ENCODE measurements at places on chromosomes 1 and 21.

GRCh38 chr1:200900877-200901276 is 6.2 kb downstream of the INAVA start:
- no peak for DNase-seq

DNA sequence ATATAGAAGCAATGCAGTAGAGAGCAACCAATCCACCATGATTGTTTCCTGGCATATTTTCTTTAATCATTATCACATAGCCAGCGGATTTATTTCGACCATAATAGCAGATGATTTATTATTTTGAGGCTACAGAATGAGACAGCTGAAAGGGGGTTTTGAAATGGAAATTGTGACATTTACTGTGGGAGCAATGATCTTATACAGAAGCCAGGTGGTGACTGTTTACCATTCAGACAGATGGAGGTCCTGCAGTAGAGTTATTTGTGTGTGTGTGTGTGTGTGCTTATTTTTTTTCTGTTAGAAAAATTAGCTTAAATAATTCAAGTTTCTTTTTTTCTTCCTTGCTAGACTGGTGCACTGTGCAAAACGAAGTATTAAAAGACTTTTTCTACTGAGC is 1784.5 kb downstream of the MRPL39 start:
- no peak for DNase-seq

- no peak for DNase-seq
Measured at GRCh38 chr1:185674201-185674600, 60.0 kb upstream of the HMCN1 start.

DNA sequence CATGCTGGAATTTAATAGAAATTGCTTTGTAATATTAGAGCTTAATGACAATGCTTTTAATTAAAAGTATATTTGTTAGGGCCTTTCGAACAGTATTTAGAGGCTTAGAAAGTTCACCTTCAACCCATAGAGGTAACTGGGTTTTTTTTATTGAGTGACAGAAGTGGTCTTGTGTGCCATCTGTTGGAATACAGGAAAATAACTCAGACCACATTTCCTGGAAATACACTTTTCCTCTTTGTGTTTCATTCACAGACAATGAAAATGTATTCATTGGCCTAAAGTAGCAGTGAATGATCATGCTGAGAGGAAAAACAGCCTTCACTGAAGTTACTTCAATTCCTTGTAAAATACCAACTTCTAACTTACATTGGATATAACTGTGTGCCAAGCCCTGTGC is 83.6 kb upstream of the L1TD1 start:
- DNase-seq = peak; percentile 44

- DNase-seq = no peak
Measured at GRCh38 chr1:208841436-208841835, 597.3 kb upstream of the PLXNA2 start.

GRCh38 chr1:31931593-31932225 is 6.5 kb downstream of the PTP4A2 start:
- DNase-seq = no peak

DNA sequence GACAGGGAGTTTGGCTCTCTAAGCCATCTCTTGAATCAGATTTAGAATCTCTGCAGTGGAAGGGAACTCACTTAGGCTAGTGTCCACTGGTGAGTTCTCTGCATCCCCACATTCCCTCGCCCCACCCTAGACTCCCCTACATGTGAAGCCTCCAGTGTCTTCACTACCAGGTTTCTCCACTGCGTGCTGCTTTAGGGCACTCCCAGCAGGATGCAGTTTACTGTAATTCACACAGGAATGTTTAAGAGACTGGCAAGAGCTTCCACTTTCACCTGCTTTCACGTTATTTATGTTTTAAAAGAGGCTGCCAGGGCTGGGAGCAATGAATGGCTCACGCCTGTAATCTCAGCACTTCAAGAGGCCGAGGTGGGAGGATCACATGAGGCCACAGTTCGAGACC is 60.2 kb downstream of the KAZN start:
- DNase-seq = no peak

DNA sequence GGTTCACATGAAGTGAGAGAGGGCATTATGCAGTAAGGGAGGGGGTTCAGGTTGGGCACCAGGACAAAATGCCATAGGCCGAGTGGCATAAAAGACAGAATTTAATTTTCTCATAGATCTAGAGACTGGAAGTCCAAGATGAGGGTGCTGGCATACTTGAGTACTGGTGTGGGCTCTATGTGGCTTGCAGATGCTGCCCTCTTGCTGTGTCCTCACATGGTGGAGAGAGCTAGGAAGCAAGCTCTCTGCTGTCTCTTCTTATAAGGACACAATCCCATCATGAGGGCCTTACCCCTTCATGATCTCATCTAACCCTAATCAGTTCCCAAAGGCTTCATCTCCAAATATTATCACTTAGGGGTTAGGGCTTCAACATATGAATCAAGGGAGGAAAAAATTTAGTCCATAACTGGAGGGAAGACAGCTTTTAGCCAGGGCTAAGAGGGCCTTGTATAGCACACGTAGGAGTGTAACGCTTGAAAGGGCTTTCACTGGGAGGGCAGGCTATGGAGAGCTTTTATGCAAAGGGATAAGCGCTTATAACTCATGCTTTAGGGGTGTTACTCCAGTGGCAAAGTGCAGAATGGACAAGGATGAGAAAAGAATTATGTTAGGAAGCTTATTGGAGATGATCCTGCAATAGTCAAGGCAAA is 64.5 kb downstream of the PLPPR5 start:
- DNase-seq = no peak

DNA sequence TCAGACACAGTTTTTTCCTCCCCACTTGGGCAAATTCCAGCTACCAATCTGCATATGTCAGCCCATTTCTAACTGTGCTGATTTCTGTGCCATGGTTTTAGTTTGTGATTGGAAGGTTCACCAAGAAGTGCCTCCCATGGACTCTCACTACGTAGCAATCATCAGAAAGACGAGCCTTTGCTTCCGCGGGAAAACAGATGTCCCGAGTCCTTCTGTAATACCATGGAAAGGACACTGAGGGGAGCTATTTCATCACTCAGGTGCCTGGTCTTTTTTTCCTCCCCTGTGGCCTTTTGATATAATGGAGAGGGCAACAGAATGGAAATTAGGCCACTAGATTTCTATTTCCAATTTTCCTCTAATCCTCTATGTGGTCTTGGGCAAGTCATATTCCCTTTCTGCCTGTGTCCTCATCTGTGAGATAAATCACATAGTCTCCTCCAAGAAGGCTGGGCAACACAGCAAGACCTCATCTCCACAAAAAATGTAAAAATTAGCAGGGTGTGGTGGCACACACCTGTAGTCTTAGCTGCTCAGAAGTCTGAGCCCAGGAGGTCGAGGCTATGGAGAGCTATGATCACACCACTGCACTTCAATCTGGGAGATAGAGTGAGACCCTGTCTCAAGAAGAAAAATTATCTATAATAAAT is 24.8 kb downstream of the LEMD1 start:
- DNase-seq = peak; percentile 91

- DNase-seq = peak; percentile 6
Measured at GRCh38 chr1:158496374-158496773, 24.4 kb downstream of the OR10R2 start.

- DNase-seq = no peak
Measured at GRCh38 chr21:42063571-42064521, 7.3 kb upstream of the UMODL1 start.

GRCh38 chr1:205536759-205537361 is 32.4 kb downstream of the CDK18 start:
- peak; percentile 95 for DNase-seq

- DNase-seq = no peak
Measured at GRCh38 chr1:224131253-224131652, 17.3 kb downstream of the FBXO28 start.

DNA sequence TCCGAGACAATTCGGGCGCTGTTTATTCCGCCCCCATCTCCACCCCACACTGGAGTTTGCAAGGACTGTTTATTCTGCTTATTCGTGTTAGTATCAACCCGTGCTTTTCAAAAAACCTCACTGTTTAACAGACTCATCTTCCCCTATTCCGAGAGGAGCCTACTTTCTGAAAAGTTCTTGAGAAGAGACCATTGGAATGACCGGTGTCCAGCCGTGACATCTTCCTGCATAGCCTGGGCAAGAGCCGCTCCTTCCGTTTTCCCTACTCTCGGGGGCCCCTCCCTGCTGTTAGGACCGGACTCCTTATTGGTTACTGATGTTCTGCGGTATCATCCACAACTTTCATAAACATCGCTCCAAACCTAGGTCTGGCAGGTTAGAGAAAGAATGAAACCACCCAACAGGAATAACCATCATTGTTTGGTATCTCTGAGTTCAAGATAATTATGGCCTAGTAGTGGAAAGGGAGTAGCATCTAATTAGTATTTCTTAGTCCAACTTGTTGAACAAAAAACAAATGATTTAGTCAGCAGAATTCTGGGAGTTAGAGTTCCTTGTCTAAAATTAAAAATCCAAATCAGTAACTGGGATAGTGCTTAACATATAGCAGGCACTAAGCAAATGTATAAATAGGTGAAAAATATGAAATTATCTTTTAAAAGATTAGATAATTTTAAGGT is 837 bp downstream of the STXBP3 start:
- DNase-seq = peak; percentile 87

DNA sequence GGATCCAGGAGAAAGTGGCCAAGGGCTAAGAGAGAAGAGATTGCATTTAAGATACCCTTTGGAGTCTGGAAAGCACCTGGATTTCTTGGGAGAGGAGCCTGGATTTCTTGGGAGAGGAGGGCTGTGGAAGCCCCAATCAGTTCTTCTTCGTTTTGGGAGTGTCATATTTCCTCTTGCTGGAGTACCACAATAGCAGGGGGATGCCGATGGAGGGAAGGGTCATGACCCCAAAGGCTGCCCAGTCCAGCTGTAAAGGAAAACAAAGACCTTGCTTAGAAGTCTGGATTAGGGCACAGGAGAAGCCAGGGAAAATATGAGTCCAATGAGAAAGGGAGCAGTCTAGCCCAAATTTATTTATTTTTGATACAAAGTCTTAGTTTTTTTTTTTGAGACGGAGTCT is 11.3 kb downstream of the SSR2 start:
- no peak for DNase-seq

DNA sequence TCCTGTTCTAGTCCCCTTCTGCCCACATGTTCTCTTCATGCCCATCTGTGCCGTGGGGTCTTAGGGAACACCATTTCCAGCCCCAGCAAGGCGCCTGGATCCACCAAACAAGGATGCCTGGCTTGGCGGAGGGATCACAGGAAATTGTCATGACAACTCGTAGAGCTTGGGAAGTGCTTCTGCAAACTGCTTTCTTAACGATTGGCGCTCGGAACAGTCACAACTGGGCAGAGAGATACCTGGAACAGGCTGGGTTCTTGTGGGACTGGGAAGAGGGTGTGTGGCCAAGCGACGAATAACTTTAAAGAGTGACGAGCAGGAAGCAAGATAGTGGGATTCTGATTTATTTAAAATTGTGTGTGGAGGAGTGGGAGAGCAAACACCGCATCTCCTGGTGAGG is 329.8 kb downstream of the RPS6KC1 start:
- DNase-seq = no peak

GRCh38 chr1:43422995-43423671 is 30.6 kb downstream of the HYI start:
- no peak for DNase-seq

GRCh38 chr1:93180723-93181613 is at the start of gene CCDC18:
Gene CCDC18 (plus strand): TSS chr1:93180724. CDS start chr1:93183362, 2,638 bp downstream.
- no peak for DNase-seq

DNA sequence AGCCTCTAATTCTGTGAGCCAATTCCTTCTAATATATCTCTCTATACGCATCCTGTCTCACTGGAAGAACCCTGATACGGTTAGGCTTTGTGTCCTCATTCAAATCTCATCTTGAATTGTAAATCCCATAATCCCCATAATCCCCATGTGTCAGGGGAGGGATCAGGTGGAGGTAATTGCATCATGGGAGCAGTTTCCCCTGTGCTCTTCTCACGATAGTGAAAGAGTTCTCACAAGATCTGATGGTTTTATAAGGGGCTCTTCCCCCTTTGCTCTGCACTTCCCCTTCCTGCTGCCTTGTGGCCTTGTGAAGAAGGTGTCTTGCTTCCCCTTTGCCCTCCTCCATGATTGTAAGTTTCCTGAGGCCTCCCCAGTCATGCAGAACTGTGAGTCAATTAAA is 116.1 kb downstream of the MRPS6 start:
- DNase-seq = no peak

DNA sequence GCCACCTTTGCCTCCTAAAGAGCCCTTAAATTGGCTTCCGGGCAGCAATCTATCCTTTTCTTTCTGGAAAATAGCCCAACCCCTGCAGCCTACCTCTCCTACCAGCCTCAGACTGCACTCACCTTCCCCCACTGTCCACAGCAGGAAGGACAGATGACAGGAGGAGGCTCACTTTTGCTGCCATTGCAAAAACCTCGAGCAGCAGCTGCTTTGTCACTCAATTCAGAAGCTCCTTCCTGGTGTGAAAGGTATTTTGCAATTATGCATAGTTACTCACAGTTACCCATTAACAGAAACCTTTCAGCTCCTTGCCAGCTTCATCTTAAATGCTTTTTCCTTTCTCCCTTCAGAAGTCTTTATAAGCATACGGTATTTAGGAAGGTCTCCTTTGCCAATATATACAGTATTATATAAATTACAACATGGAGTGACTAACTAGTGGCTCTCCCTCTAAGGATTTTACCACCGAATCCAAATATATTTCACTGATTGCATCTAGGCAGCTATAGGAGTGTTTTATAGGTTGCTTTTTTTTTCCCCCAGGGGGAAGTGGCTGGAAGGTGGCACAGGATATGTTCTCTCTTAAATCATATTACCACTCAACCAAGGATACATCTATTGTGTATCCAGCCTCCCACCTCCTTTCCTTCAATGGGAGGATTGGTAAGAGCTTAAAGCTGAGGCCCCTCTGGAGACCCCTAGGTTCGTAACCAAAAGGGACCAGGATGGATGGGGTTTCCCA is 142.1 kb upstream of the IPO9 start:
- DNase-seq = no peak

DNA sequence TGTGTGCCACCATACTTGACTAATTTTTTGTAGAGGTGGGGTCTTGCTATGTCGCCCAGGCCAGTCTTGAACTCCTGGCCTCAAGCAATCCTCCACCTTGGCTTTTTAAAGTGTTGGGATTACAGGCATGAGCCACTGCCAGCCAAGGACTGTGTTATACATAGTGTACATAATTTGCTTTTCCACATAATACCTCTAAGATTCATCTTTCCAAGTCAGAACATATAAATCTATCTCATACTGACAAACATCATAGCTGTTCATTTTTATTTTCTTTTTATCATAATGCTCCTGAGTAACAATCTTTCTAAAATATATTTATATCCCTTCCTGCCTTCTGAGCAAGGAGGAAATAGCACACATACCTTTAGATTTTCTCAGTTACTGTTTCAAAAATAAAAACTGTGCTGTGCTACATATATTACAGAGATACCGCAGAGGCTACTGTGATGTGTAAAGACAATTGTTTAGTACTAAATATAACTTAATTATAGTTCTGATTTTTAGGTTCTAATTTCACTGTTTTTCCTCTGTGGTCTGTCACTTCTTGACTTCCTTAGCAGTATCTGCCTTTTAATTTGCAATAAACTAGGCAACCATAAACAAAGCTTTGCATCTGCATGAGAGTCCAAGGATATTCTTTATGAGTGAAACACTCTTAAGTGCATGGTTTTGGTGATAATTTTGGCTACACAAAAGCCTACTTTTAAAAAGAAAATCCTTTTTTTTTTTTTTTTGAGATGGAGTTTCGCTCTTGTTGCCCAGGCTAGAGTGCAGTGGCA is 59.3 kb downstream of the EYA3 start:
- DNase-seq = no peak

Data from cerebellar cortex (tissue), 1 donor.